ENCODE measurements at places on chromosomes 1 and 21.
A peak's percentile ranks its signal among the peaks of the same experiment; 100 is the strongest.

- DNase-seq, result peak; percentile 20
Observed at GRCh38 chr1:65393347-65393746, 27.1 kb upstream of the LEPR start.

DNA sequence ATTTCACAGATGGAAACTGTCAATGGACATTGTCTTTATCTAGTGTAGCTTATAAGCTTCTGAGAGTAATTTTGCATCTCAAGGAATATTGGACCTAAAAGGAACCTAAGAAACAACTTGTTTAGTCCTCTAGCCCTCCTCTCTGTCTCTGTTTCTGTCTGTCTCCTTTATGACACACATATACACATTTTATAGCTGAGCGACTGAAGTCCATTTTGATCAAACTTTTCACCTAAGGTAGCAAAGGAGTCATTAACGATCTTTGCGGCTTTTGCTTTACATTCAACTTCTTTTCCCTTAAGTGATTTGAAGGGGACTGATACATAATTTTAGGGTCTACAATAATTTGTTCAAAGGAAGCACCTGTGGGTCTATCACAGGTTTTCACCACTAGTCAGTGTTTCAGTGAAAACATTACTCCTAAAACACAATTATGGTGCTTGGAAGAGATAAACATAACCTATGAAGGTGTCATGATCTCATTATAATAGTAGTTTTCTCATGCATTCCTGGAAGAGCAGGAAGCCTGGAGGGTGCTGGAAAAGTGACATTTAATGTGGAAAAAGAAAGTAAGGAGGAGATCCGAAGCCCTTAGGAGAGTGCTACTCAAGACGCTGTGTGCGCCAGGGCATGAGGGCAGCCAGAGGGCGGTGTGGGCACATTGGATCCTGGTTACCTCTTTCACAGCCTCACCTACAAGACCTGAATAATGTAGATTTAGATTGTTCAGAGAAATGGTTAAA lies 248.6 kb downstream of the DNM3 start:
- DNase-seq, result no peak

- peak; percentile 20 for DNase-seq
Observed at GRCh38 chr1:25744140-25744581, 55.8 kb upstream of the SELENON start.

- no peak for DNase-seq
Observed at GRCh38 chr1:37310064-37310463, 164.3 kb upstream of the ZC3H12A start.

DNA sequence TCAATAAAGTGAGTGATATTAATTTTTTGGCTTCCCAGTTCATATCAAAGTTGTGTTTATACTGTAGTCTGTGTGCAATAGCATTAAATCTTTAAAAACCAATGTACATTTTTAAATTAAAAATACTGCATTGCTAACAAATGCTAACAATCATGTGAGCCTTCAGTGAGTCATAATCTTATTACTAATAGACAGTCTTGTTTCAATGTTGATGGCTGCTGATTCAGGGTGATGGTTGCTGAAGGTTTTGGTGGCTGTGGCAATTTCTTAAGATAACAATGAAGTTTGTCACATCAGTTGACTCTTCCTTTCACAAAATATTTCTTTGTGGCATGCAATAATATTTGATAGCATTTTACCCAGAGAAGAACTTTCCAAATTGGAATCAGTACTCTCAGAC lies 109.0 kb downstream of the ZMYM4 start:
- peak; percentile 0 for DNase-seq

GRCh38 chr1:116492358-116492811 lies 78.4 kb downstream of the CD58 start:
- no peak for DNase-seq

- no peak for DNase-seq
Observed at GRCh38 chr1:198889101-198889500, 250.3 kb downstream of the PTPRC start.

GRCh38 chr1:243730487-243731150 lies 119.4 kb downstream of the AKT3 start:
- DNase-seq, result no peak

DNA sequence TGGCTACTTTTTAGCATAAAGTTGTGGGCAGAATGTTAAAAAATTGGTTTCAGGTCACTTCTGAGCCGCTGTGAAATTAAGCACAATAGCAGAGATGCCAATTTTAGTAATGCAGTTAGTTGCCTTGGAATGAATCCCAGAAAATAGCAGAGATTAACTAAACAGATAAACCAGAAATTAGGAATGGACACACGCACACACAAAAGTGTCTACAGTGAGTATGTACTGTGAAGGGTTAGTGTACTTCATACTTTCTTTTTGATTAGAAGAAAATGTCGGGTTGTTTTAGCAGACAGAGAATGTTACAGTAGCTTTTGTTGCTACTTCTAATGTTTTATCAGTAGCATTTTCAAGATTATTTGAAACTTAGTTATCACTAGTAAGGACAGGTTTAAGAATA lies 106.7 kb downstream of the LEPR start:
- DNase-seq, result peak; percentile 27

- DNase-seq, result peak; percentile 15
Observed at GRCh38 chr1:110647254-110647891, 27.4 kb downstream of the KCNA3 start.

GRCh38 chr1:112508278-112509004 lies at the start of gene WNT2B:
Gene WNT2B (plus strand): TSS chr1:112508965. CDS start chr1:112509263, 298 bp downstream.
- no peak for DNase-seq

DNA sequence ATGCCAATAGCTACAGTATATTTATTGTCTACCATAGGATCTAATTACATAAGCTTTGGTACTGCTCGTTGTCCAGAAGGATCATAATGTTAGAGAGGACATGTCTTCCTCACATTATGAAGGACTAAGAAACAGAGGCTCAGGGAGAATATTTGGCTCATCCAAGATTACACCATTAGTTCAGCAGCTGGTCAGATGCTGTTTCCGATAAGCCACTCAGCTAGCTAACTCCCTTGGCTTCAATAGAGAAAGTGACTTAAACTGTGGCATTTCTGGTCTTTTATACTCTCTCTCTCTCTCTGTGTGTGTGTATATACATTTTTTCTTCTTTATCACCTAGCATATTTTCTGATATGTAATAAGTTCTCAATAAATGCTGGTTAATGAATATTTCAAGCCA lies 70.4 kb downstream of the DDR2 start:
- DNase-seq, result no peak

DNA sequence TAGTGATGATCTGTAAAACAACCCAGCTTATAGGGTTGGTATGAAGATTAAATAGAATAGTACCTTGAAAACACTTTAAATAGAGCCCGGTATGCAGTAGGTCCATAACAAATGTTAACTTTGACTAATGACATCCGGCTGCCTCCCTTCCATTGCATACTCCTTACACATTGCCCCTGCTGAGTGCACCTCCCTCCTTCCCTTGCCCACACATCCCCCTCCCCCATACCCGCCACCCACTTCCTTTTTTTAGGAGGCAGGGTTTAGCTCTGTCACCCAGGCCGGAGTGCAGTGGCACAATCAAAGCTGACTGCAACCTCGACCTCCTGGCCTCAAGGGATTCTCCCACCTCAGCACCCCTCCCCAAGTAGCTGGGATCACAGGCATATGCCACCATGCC lies 24.4 kb upstream of the ZC3H12A start:
- no peak for DNase-seq

- no peak for DNase-seq
Observed at GRCh38 chr1:208525417-208525816, 281.2 kb upstream of the PLXNA2 start.

GRCh38 chr1:216532251-216532798 lies 109.1 kb upstream of the USH2A start:
- no peak for DNase-seq

- no peak for DNase-seq
Observed at GRCh38 chr21:44842721-44843445, 25.0 kb upstream of the SUMO3 start.

DNA sequence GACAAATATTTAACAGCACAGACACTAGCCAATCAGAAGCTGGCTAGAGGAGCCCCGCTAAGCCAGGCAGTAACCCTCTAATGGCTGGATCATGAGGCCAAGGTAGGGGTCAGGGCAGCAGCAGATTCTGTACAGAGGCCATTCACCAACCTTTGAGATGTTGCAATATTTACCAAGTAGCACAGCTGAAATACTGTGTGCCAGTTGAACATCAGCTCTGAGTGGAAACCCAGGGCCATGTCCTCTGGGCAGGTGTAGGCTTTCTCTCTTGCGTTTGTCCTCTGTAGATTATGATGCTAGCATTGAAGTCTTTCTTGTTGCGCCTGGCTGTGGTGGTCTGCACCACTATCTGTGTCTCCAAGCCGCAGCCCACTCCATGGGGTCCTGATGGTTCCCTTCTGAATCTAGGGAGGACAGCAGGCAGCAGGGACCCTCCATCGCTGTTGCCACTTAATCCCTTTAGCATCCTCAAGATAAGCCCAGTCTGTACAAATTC lies 2.5 kb upstream of the COG2 start:
- no peak for DNase-seq

DNA sequence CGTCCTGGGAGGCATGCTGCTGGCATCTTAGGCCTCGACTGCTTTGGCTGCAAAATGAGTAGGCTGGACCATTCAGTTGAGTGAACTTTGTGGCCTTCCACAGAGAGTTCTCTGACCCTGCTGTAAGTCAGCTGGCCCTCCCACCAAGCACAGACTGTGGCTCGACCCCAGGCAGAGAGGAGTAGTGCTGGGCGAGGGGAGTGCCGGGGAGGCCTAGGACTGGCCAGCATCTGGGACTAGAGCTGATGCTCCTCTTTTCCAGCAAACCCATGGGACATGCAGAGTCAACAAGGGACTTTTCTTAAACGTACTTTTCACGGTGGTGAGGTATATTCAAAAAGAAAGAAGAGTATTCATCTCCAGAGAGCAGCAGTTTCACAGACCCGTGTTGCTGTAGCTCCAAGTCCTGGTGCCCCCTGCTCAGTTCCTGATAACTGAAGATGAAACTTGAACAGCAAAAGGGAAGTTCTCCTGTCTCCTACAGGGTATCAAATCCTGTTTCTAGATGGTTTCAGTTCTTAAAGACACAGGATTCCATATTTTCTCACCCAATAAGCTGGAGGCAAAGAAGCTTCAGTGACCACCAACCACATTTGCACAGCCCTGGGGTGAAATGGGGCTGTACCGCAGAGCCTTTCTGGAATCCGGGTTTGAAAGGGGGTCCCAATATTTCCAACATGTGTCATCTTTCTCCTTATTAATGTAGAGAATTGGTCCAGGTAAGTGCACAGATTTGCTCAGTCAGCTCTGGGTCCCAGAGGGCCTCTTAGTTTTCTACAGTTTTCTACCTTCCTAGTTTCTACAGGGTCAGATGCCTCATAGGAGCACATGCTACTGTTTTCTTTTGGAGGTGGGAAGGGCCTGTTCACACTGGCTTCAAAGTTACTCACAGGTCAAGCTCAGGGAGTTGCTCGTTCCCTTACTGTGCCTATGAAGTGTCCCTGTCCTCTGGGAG lies 20.9 kb downstream of the BATF3 start:
- DNase-seq, result no peak

DNA sequence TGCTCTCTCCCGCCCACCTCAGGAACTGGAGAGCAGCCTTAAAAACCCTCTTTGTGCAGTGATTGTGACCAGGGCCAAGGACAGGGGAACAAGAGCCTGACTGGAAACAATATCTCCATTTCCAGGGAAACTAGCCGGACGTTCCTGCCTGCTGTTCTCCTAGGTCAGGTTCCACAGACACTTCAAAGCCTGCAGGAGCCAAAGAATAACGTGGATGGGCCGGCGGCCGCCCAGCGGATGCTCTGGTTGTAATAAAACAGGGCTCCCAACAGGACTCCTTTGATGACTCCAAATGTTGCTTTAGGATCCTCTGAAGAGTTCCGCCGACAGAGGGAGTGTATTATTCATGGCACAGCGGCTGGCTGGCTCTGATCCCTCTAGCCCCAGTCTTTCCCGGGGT lies 162.2 kb downstream of the PLXNA2 start:
- no peak for DNase-seq

GRCh38 chr1:205440476-205441317 lies 15.1 kb downstream of the BLACAT1 start:
- DNase-seq, result no peak

DNA sequence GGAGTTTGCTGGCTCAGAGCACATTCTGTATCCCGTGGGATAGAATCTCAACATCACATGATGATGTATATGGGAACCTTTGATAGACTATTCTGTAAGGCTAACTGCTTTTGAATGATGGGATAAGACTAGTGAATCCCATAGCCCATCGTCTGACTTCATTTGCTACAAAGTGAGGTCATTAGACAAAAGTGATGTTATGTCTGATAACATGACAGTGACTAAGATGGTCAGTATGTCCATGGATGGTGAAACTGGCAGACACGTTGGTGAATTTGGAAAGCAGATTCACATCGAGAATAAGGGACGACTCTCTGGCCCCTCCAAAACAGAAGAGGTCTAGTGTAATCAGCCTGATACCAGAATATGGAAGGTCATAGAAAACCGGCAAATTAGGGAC lies 108.4 kb downstream of the HHAT start:
- DNase-seq, result no peak

- peak; percentile 5 for DNase-seq
Observed at GRCh38 chr1:241081473-241081872, 275.5 kb downstream of the RGS7 start.

DNA sequence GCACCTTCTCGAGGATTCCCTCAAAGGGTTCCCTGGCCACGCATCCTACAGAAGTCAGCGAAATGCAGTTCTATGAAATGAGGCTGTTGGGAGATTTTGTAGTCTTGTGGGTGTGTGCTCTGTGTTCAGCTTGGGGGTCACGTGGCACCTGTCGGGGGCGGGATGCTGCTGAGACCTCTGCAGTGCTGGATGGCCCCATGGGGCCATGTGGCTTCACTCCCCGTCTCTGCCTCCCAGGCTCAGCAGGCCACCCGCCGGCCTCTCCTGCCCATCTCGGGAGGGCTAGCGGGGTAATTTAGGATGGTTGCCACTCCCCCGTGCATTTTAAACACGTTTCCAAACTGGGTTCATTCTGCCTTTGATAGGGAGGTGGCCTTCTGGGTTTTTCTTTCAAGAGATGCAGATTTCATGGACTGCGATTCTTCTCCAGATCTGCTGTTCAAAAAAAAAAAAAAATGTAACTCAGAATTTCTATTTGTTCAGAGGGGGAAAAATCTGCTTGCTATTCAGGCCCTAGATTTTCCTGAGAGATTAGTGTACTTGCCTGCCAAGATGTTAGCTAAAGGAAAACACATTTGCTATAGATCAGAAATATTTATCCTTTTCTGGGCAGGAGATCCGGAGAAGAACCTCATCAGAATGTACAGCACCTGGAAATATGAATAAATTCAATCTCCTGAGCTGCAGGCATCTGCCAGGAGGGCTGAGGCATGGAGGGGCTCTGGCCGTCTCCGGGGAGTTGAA lies 277.2 kb upstream of the VAMP3 start:
- DNase-seq, result no peak

DNA sequence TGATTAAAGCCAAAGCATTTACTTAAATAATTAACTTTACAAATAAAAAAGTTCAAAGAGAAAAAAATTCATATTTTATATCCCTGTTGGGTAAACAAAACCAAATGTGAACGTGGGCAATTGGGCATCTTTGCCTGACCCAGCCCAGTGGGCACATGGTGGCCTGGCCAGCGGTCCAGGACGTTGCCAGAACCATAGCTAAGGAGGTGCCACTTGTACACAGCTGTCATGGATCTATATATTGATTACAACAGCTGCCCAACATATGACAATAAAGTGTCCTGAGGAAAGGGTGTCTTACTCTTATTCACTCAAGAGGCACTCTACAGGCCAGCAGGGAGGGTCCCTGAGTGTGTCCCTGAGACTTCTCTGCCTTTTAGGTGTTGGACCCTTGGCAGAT lies 78.5 kb downstream of the BCAR3 start:
- no peak for DNase-seq

- DNase-seq, result no peak
Observed at GRCh38 chr1:7390604-7391000, 380.5 kb upstream of the VAMP3 start.
